ENCODE measurements at places on chromosomes 13 and 19. TPM values are rescaled to one million over a fixed set of nuclear protein-coding genes. Genes with fewer than 3 reads are reported as not detected.
A peak's percentile ranks its signal among the peaks of the same experiment; 100 is the strongest.

Gene CYP4F3
- not detected for total RNA-seq

Gene C5AR1
- total RNA-seq = not detected

DNA sequence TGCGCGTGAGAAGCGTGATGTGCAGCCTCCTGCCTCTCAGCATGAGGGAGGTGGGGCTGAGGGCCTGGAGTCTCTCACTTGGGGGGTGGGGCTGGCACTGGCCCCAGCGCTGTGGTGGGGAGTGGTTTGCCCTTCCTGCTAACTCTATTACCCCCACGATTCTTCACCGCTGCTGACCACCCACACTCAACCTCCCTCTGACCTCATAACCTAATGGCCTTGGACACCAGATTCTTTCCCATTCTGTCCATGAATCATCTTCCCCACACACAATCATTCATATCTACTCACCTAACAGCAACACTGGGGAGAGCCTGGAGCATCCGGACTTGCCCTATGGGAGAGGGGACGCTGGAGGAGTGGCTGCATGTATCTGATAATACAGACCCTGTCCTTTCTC lies 8.7 kb downstream of the CD177 start:
- H3K4me3 ChIP-seq = no peak overlapping the region
- H3K27ac ChIP-seq = no peak overlapping the region
- H3K27me3 ChIP-seq = peaks cover 16% of the 10 kb centered on the region
- no peaks in the 10 kb centered on the region for H3K36me3 ChIP-seq
- DNase-seq = peak; percentile 64

GRCh38 chr13:110438776-110439175 lies 122.7 kb downstream of the RAB20 start:
- H3K4me1 ChIP-seq = peaks cover 13% of the 10 kb centered on the region
- DNase-seq = no peak
- no peak overlapping the region for H3K27ac ChIP-seq
- no peak overlapping the region for H3K4me3 ChIP-seq

DNA sequence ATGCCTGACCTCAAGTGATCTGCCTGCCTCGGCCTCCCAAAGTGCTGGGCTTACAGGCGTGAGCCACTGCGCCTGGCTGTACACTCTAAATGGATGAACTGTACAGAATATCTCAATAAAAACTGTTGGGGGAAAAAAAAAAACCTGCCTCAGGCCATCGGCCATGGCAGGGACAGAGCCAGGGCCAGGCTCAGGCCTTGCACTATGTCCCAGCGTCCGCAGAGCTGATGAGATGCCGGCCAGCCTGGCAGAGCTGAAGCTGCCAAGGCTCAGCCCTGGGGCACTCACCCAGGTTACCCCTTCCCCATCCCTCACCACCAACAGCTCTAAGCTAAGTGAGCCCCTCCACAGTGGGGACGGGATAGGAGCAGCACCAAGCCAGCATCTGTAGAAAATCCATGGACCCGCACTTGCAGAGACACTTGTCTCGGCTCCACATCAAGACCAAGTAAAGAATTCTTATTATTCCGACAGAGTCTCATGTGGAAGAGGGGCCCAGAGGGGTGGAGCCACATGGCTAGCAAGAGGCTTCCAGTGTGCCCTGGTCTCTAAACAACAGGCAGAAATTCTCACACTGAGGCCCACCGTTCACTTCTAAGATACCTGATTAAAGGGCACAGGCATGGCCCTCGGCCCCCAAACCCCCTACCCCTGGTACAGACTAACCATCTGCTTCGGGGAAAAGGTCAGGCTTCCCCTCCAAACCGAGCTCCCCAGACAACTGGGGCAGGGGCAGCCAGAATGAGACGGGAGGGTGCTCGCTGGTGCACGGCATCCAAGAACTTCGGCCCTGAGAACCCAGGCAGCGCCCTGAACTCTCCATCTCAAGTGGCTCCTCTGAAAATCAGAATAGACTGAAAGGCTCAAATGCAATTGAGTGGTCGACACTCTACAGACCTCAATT lies 5.8 kb downstream of the PPP6R1 start:
- H3K4me1 ChIP-seq = peaks cover 15% of the 10 kb centered on the region
- H3K36me3 ChIP-seq = peaks cover 1% of the 10 kb centered on the region
- no peak for DNase-seq
- H3K27me3 ChIP-seq = no peaks in the 10 kb centered on the region

- H3K4me1 ChIP-seq = no peaks in the 10 kb centered on the region
- no peak overlapping the region for H3K27ac ChIP-seq
- H3K36me3 ChIP-seq = no peaks in the 10 kb centered on the region
- no peaks in the 10 kb centered on the region for H3K27me3 ChIP-seq
These were observed 1676.9 kb downstream of the PCDH9 start for GRCh38 chr13:65553096-65553727.

DNA sequence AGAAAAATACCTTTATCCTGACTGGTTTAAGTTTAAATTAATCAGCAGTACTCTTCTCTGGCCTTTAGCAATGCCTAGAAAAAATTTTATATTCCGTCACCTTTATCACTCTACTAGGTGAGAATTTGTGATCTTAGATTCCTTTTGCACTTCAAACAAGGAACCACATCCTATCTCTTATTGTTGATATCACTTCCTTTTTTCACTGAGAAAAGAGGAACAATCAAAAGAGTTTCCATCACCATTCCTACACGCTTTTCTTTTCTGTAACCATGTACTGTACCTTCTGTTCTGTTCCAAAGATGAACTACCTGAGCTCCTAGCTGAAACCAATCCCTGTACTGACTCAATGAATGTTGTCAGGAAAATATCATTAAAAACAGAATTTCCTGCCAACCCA lies 1379.0 kb upstream of the MIR17HG start:
- H3K36me3 ChIP-seq = no peaks in the 10 kb centered on the region
- H3K4me1 ChIP-seq = no peaks in the 10 kb centered on the region
- no peak for DNase-seq
- H3K27me3 ChIP-seq = no peaks in the 10 kb centered on the region

DNA sequence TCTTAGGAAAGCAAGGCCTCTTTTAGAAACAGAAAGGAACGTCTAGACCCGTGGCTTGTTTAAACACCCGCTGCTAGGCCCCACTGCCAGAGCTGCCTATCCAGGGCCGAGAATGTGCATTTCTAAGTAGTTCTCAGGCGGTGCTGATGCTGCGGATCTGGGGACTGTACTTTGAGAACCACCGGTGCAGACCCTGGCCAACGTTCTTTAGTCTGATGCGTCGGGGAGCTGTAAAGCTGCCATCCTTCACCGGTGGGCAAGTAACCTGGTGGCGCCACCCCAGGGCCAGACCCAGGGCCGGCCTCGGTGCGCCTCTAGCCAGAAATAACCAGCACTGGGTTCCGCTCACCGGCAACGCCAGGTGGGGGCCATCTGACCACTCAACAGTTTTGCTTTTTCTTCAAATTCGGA lies 47.1 kb downstream of the TGDS start:
- no peaks in the 10 kb centered on the region for H3K27me3 ChIP-seq
- peak overlapping the region; percentile 55 for H3K4me3 ChIP-seq
- no peaks in the 10 kb centered on the region for H3K4me1 ChIP-seq
- peak overlapping the region; percentile 69 for H3K27ac ChIP-seq
- H3K36me3 ChIP-seq = no peaks in the 10 kb centered on the region

Gene GIPR
- 0.18 TPM for total RNA-seq

Gene LILRB2
- total RNA-seq = not detected

Gene THSD1
- 19.0 TPM for total RNA-seq

GRCh38 chr19:28185646-28186045 lies 1027.3 kb downstream of the UQCRFS1 start:
- no peaks in the 10 kb centered on the region for H3K4me1 ChIP-seq
- no peaks in the 10 kb centered on the region for H3K36me3 ChIP-seq
- no peak for DNase-seq
- no peaks in the 10 kb centered on the region for H3K27me3 ChIP-seq
- no peak overlapping the region for H3K4me3 ChIP-seq

DNA sequence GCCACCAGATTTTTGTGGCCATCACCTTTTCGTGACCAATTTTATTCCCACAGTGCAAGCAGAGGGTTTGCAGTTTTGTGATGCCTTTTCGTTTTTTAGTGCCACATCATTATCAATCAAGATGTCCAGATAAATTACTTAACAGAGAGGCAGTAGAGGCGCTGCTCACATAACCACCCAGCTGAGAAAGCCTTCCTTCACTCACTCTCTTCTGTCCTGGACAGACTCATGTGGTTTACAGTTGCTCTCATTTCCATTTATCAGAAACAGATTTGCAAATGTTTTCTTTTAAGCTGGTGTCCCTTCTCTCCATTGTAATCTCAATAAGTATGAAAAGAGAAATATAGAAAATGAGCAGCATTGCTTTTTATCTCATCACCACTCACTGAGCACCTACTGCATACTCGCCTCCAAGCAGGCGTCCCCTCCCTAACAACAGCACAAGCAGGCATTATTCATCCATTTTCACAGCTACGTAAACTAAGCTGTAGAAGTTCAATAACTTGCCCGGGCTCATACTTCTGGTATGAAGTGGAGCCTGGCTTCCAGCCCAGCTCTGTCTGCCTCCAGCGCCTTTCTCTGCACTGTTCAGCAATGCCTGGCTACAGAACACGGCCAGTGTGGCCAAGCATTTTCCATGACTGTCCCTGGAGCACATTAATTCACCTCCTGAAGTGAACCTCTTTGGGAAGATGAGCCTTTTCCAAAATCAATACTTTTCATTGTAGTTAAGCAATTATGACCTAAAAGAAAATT lies 34.6 kb upstream of the KATNAL1 start:
- H3K27ac ChIP-seq = peak overlapping the region; percentile 60
- H3K27me3 ChIP-seq = no peaks in the 10 kb centered on the region
- DNase-seq = peak; percentile 94
- H3K4me1 ChIP-seq = peaks cover 32% of the 10 kb centered on the region
- H3K4me3 ChIP-seq = no peak overlapping the region

- DNase-seq = no peak
- H3K36me3 ChIP-seq = no peaks in the 10 kb centered on the region
- H3K27me3 ChIP-seq = no peaks in the 10 kb centered on the region
- H3K27ac ChIP-seq = no peak overlapping the region
- H3K4me3 ChIP-seq = no peak overlapping the region
- H3K4me1 ChIP-seq = no peaks in the 10 kb centered on the region
These were observed 312.7 kb downstream of the ATP8A2 start for GRCh38 chr13:25684491-25684890.

Gene GPC6
- total RNA-seq = 31.4 TPM

All from IMR-90 (cell line).